Skeletal muscle tissue (tissue), 5 donors: ENCODE measurements at places on chromosomes 1 and 21. TPM values are rescaled to one million over a fixed set of nuclear protein-coding genes. Genes with fewer than 3 reads are reported as not detected.

FOXJ3 gene
- 65.2 TPM for total RNA-seq

VWA5B1 gene
- total RNA-seq = 0.52 TPM

PROK1 gene
- total RNA-seq = not detected

HSPA13 gene
- 26.6 TPM for total RNA-seq

VASH2 gene
- 11.5 TPM for total RNA-seq

PRELP gene
- total RNA-seq = 1.0 TPM

GIPC2 gene
- 1.6 TPM for total RNA-seq

DDAH1 gene
- 12.0 TPM for total RNA-seq

PPP1R15B gene
- 30.3 TPM for total RNA-seq

LY9 gene
- total RNA-seq = not detected

TSPEAR gene
- total RNA-seq = not detected
